ENCODE measurements at places on chromosomes 2 and 18.

DNA sequence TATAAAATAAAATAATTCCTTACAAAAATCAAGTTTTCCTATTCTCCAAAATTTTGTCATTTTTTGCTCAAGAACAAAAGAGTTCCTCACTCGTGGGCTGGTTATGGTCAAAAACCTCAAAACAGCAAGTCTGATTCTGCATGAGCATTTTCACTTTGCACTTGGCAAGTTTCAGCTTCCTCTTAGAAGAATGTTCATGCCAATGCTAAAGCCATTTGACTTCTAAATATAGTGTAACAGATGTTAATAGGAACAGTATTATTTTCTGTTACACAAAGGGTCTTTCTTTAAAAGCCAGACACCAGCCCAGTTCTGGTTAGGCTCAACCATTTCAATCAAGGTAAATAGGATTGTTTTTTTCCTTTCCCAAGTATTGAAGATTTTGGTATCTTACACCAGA lies 261.3 kb upstream of the CCDC68 start:
- no peak for DNase-seq

GRCh38 chr2:202361108-202361507 lies 15.0 kb upstream of the BMPR2 start:
- DNase-seq: no peak

GRCh38 chr2:68658266-68658665 lies 14.9 kb downstream of the PROKR1 start:
- DNase-seq: no peak

- peak; percentile 20 for DNase-seq
These were observed 12.7 kb upstream of the CDH2 start for GRCh38 chr18:28189400-28190239.

DNA sequence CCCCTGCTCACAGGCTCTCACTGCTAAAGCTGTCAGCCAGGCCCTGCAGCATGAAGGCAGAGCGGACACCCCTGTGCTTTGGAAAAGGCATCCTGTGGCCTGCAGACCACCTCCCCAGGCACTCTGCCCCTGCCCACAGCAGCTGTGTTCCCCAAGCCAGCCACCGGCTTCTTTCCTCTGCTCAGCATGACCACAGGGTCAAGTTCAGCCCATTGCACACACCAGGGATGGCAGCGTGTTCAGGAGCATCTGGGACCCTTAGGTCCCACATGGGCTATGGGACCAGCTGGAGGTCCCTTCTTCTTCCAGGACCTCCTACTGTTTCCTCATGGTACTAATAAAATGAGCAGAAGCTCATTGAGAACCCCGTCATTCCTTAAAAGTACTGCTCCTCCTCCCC lies 118.4 kb upstream of the ACAA2 start:
- no peak for DNase-seq

GRCh38 chr18:55775972-55776371 lies 188.0 kb upstream of the TCF4 start:
- DNase-seq: no peak

- no peak for DNase-seq
These were observed 1072.6 kb upstream of the PIK3C3 start for GRCh38 chr18:40882468-40882867.

DNA sequence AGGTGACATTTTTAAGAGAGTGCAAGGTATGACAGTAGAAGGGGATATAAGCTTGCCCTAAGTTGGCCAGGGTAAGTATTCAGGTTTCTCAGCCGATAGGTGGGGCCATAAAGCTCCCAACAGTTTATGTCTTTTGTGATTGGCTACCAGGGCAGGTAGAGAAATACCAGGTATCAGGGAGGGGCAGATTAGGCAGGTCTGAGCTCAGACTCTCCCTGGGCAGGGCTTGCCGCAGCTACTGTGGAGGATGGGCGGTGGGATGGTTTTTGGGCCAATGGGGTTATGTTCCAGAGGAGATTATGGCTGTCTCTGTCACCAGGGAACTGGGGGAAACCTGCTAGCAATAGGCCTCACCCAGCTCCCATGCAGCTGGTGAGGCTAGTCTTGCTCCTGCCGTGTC lies 211.6 kb downstream of the PTH2R start:
- no peak for DNase-seq

GRCh38 chr2:176614049-176614448 lies 344.8 kb downstream of the MTX2 start:
- DNase-seq: no peak

DNA sequence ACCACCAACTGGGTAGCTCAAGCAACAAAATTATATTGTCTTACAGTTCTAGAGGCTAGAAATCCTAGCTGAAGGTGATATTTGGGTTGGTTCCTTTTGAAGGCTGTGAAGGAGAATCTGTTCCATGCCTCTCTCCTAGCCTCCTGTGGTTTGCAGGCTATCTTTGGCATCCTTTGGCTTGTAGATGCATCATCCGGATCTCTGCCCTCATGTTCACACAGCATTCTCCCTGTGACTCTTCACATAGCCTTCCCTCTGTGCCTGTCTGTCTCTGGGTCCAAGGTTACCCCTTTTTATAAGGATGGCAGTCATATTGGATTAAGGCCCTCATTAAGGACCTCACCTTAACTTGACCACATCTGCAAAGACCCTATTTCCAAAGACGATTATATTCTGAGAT lies 78.6 kb upstream of the MAP3K20 start:
- DNase-seq: no peak

DNA sequence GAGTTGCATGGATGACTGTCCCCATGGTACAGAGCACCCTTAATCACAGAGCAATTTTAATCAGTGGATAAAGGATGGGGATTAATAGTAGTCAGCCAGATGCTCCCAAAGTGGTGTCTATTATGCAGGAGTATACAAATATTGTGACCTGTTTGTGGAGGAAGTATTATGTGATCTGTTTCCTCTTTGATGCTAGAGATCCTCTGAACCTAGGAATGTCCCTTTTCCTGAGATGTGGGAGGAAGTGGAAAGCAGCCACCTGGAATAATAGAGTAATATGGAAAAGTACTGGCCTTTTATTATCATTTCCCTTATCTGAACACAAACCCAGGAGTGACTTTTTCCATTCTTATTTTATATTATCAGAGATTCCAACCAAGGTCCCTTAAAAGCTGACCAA lies 94.2 kb upstream of the EFEMP1 start:
- no peak for DNase-seq

DNA sequence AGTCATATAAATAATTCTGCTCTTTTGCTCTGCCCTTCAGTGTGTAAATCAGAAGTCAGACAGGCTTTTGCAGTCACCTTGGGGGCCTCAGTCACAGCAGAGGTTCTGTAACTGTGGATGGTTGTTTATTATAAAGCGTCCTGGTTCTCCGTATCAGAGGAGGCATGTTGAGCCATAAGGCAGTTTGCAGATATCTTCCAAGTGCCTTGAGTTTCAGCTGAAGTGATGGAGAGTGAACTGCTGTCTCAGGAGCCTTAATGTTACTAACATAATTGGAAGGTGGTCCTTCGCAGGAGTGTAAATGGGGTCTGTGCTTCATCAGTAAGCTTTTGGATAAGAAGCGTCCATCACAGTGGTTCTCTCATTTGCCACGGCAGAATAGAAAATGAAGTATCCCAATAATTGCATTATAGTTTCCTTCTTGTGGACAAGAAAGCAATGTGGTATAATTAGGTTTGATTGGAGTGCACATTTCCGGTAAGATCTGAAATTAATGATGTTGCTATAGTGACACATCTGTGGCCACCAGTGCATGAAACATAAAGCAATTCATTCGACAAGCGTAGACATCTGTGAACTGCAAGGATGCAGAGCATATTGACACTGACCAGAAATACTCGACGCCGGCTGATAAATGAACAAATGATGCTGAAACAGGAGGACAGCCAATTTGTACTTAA lies 112.5 kb upstream of the NFATC1 start:
- no peak for DNase-seq

DNA sequence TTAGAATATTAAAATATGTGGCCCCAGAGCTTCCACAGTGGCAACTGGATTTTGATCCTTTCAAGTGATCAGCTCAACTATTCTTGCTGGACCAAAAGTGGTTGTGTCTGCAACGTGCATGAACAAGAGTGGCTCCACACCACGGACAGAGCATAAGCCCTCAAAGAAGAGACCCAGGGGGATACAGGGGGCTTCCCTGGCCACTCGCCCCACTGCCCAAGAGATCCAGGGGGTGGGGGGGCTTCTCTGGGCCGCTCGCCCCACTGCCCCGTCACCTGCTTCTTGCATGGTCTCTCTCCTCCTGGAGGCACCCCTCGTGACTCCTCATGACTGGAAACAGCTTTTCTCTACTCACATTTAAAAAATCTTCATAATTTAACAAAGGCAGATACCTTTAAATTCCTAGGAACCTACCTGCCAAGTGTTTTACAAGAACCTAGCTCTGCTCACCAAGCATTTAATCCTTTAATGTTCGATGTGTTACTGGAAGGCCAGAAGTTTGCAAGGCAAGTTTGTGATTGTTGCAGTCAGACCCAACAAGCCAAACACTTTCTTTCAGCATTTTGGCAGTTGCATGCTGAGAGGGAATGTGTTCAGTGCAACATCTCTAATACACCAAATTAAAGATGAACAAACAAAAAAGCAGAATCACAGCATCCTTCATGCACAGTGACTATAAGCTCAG lies 174.3 kb downstream of the BCL2 start:
- no peak for DNase-seq

DNA sequence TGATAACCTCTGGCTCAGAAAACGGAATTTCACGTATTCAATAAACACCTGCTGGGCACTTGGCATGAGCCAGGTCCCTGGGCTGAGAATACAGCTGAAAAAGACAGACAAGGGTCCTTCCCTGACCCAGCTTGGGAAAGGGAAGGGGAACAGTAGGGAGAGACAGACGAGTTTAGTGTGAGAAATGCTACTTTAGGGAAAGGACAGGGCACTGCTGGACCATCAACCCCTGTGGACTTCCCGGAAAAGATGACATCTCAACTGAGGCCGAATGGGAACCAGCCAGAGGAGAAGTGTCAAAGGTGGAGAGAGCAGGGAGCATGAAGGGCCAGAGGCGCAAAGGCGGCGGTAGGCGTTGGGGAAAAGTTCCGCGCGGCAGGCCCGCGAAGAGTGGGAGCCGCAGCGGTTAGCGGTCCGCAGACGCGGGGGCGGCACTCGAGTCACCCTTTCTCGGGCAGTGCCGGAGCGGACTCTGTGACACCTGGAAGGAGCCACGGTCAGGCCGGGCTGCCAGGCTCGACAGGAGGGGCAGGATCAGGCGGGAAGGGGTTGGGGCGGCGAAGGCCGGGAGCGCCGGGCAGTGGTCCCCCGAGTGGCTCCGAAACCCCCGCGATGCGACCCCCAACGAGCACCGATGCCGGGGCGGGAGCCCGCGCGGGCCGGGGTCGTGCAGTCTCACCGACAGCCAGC lies 519 bp downstream of the TEX261 start:
- peak; percentile 62 for DNase-seq

GRCh38 chr2:78498125-78498524 lies 527.4 kb upstream of the REG3G start:
- no peak for DNase-seq

GRCh38 chr2:11022591-11023273 lies 111.0 kb downstream of the KCNF1 start:
- no peak for DNase-seq

DNA sequence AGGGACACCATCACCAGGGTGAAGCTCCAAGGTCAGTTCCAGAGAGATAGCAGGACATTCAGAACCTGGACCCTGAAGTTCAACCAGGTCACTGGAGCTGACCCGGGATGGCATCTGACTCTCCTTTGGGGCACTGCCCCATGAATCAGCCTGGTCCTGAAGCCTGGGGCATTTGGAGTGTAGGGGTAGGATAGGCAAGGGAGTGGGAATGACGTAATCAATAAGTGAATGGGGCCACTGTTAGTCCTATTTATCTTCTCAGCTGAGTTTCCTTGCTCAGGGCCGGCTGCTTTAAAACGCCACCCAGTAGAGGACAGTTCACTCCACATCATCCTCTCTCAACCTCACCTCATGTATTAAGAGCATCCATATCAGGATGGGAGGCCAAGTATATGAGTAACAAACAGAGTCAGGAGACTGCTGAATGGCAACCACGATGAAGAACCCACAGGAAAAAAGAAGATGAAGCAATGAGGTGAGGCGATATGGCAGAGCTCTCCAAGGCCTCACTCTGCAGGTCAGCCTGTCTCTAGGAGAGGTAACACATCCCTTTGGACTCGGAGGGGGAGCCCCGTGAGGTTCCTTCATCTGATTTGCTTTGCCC lies 1.8 kb upstream of the RFX8 start:
- DNase-seq: no peak

- DNase-seq: no peak
These were observed 35.3 kb upstream of the NEB start for GRCh38 chr2:151769606-151770005.

DNA sequence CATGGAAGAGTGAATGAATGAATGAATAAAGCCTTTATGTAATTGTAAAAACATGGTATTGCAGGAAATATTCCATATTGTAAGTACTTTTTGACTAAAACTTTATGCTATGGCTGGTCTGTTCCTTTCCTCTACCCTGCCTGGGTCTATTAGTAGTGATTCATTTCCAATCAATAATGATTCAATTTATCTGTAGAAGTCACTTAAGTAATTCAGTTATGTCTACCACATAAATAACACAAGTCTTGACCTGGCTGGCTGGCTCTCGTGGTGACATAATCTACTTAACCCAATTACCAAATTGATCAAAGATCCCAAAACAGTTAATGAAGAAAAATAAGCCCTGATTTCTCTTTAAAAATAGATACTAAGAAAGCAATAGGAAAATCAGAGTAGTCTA lies 7.8 kb upstream of the ARHGAP28 start:
- DNase-seq: no peak

GRCh38 chr2:19872302-19872701 lies 29.5 kb downstream of the TTC32 start:
- DNase-seq: no peak

- DNase-seq: no peak
These were observed 54.9 kb downstream of the DSC3 start for GRCh38 chr18:30987467-30988241.

- no peak for DNase-seq
These were observed 15.8 kb downstream of the SERTAD2 start for GRCh38 chr2:64637931-64638330.

Data from activated CD4-positive, alpha-beta T cell treated with anti-CD3 and anti-CD28 coated beads, Interleukin-2, amount 50 U/mL, for 48 hours (primary cell).